ENCODE measurements at places on chromosomes 6 and 20.

GRCh38 chr6:153034139-153034538 lies 31.6 kb upstream of the MTRF1L start:
- H3K4me1 ChIP-seq = no peaks in the 10 kb centered on the region
- no peak for DNase-seq
- no peaks in the 10 kb centered on the region for H3K36me3 ChIP-seq

- no peak overlapping the region for H3K27ac ChIP-seq
- no peaks in the 10 kb centered on the region for H3K36me3 ChIP-seq
- H3K4me3 ChIP-seq = no peak overlapping the region
- H3K27me3 ChIP-seq = no peaks in the 10 kb centered on the region
- no peak for DNase-seq
Measured at GRCh38 chr6:69339163-69339550, 457.7 kb downstream of the LMBRD1 start.

GRCh38 chr6:33172688-33173534 lies 19.4 kb downstream of the COL11A2 start:
- H3K4me1 ChIP-seq = no peaks in the 10 kb centered on the region
- H3K27me3 ChIP-seq = no peaks in the 10 kb centered on the region
- H3K36me3 ChIP-seq = no peaks in the 10 kb centered on the region
- H3K4me3 ChIP-seq = no peak overlapping the region
- no peak for DNase-seq

- H3K4me1 ChIP-seq = no peaks in the 10 kb centered on the region
- H3K36me3 ChIP-seq = no peaks in the 10 kb centered on the region
- H3K4me3 ChIP-seq = no peak overlapping the region
Measured at GRCh38 chr6:71608646-71609045, 277.7 kb upstream of the RIMS1 start.

- no peak overlapping the region for H3K27ac ChIP-seq
- DNase-seq = no peak
- H3K4me1 ChIP-seq = peaks cover 4% of the 10 kb centered on the region
- no peaks in the 10 kb centered on the region for H3K27me3 ChIP-seq
Measured at GRCh38 chr6:8000636-8001035, 63.6 kb downstream of the BLOC1S5 start.

Measured in upper lobe of left lung (tissue), 6 donors.